ENCODE measurements at places on chromosomes 7 and 10. TPM values are rescaled to one million over a fixed set of nuclear protein-coding genes. Genes with fewer than 3 reads are reported as not detected.

The ANKRD61 gene
- not detected for total RNA-seq

DNA sequence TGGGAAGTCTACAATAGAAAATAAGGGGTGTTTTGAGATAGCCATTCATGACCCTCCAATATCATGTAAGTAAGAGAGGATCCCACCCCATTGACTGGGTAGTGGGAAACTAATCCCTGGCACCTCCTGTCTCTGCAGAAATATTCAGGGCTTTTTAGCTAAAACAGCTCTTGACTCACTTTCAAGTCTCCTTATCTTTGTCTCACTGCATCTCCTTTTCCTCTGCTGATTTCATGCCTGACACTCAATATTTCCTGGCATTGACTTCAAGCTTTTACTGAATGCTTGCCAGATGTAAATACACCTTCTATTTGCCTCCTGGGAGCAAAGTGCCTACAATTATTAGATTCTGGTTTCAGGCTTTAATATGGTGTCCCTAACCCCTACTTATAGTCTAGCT, 57.1 kb downstream of the CHRM2 start:
- no peak overlapping the region for H3K27ac ChIP-seq
- no peaks in the 10 kb centered on the region for H3K27me3 ChIP-seq
- H3K4me1 ChIP-seq, result no peaks in the 10 kb centered on the region
- no peak overlapping the region for H3K4me3 ChIP-seq
- no peak for DNase-seq

DNA sequence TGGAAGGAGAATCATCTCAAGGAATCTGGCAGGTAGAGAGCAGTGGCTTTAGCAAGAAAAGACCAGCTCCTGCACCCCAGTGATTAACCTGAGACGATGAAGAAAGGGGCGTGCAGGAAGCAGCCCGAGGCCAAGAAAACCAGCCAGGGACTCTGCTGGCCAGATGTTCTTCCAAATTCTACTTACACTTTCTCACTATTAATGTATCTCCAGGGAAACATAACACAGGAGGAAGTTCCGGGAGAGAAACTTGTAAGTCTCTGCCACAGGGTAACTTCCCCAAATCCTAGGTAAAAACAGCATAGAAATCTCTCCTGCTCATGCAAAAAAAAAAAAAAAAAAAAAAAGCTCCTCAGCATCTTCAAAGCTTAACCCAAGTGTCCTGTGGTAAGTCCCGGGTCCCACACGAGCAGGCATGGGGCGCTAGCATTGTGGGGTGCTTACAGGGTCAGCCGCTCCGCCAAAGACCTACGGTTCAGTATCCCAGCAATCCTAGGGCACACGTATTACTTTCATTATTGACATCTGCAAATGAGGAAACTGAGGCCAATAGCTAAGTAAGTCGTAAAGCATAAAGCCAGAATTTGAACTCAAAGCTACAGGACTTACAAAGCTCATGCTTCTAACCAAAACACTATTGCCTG, 97.2 kb upstream of the GNA12 start:
- no peaks in the 10 kb centered on the region for H3K36me3 ChIP-seq
- DNase-seq, result no peak
- no peak overlapping the region for H3K27ac ChIP-seq
- H3K4me1 ChIP-seq, result no peaks in the 10 kb centered on the region
- no peak overlapping the region for H3K4me3 ChIP-seq
- H3K27me3 ChIP-seq, result no peaks in the 10 kb centered on the region

DNA sequence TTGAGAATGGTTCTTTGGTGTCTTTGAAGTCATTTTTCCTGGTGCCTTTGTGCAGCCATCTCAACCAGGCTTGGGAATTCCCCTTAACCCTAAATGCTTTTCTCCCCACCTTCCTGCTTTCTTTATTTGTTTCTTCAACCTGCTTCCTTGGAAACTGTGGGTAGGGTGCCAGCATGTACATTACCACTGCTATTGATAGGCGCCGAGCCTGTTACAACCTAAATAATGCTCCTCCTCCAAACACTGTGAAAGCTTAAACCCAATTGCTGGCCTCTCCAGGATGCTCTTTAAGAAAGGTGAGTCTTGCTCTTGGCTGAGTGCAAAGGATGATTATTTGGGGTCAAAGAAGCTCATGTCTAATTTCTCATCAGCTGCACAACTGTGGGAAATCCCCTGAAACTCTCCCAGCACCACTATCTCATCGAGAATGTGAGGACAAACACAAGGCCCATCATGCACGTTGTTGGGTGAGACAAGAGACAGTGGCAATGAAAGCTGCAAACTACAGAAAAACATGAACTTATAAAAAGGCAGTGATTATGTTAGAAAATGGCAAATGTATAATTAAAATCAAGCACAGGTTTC, 285.5 kb upstream of the IGFBP3 start:
- H3K27me3 ChIP-seq, result no peaks in the 10 kb centered on the region
- H3K4me3 ChIP-seq, result no peak overlapping the region
- H3K27ac ChIP-seq, result no peak overlapping the region
- H3K36me3 ChIP-seq, result no peaks in the 10 kb centered on the region
- H3K4me1 ChIP-seq, result no peaks in the 10 kb centered on the region
- DNase-seq, result no peak

DNA sequence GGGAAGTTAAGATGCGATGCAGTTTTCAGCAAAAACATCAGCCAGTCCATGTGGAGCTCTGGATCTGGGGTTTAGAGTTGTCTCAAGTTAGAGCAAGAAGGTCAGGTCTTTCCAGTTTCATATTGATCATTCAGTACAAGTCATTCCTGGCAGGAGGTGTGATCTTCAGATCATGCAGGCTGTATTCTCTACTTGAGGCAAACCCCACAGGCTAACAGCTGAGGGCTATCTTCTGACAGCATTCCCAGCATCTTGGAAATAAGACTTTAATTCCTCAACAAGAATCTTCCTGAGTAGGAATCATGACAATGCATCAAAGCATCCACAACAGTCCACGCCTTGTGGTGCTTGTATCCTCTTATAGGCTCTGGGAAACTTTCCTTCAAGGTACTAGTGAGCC, 94.9 kb upstream of the ZNF438 start:
- no peaks in the 10 kb centered on the region for H3K36me3 ChIP-seq
- no peaks in the 10 kb centered on the region for H3K4me1 ChIP-seq
- no peaks in the 10 kb centered on the region for H3K27me3 ChIP-seq
